ENCODE measurements at places on chromosomes 16 and 17.

- DNase-seq: no peak
These were observed 111.5 kb downstream of the RMI2 start for GRCh38 chr16:11456741-11457140.

GRCh38 chr16:67241008-67241900 lies 6.0 kb downstream of the FHOD1 start:
- no peak for DNase-seq

DNA sequence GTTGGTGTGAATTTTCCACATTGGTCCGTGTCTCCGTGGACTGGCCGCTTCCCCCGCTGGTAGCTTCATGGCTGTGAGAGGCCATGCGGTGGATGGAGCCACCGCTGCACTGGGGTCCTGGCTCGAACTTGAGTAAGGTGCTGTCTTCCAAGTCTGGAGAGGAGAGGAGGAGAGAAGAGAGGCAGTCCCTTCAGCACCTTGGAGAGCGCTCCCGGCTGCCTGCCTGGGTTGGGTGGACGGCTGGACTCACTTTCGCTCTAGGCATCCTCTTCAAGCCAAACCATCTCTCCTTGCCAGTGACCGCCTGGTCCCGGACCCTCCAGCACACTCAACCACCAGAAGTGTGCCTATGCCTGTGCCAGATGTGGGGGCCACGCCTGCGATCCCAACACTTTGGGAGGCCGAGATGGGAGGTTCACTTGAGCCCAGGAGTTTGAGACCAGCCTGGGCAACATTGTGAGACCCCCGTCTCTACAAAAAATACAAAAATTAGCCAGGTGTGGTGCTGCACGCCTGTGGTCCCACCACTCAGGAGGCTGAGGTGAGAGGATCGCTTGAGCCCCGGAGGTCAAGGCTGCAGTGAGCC lies 6.2 kb downstream of the JPH3 start:
- DNase-seq: no peak

- DNase-seq: no peak
These were observed 16.3 kb downstream of the SCN4A start for GRCh38 chr17:63956296-63956920.

DNA sequence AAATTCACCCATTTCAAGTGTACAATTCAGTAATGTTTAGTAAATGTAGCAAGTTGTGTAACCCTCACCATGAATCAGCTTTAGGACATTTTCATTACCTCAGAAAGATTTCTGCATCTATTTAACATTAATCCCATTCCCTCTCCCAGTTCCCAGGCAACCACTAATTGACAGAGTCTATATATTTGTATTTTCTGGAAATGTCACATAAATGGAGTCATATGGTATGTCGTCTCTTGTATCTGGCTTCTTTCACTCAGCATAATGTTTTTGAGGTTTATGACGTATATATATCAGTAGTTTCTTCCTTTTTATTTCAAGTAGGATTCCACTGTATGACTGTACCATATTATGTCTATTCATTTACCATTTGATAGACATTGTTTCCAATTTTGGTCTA lies 199.8 kb downstream of the CYB561 start:
- no peak for DNase-seq

DNA sequence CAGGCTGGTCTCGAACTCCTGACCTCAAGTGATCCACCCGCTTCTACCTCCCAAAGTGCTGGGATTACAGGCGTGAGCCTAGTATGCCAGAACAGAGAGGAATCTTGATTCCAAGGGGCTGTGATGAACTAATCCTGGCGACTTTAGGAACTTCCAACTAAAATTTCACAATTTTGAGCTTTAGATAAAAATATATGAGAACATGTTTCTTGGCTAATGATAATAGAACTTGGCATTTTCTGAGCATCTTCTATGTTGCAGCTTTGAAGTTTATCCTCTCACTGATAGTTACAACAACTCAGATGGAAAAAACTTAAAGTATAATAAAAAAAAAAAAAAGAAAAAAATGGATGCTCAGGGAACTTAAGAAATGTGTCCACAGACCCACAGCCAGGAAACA lies 69.8 kb upstream of the WSCD1 start:
- DNase-seq: no peak

All from effector memory CD4-positive, alpha-beta T cell (primary cell).